Femur (tissue), 1 donor: ENCODE measurements at places on chromosomes 11 and 22.

- DNase-seq, result no peak
Observed at GRCh38 chr11:58726737-58727414, 4.9 kb downstream of the GLYAT start.

- no peak for DNase-seq
Observed at GRCh38 chr11:119049081-119049480, 7.9 kb downstream of the HYOU1 start.

- no peak for DNase-seq
Observed at GRCh38 chr22:18090286-18090685, 12.5 kb downstream of the PEX26 start.

- DNase-seq, result no peak
Observed at GRCh38 chr11:27213232-27213660, 149.8 kb downstream of the CCDC34 start.

- DNase-seq, result no peak
Observed at GRCh38 chr22:23363683-23364082, 183.4 kb downstream of the BCR start.

DNA sequence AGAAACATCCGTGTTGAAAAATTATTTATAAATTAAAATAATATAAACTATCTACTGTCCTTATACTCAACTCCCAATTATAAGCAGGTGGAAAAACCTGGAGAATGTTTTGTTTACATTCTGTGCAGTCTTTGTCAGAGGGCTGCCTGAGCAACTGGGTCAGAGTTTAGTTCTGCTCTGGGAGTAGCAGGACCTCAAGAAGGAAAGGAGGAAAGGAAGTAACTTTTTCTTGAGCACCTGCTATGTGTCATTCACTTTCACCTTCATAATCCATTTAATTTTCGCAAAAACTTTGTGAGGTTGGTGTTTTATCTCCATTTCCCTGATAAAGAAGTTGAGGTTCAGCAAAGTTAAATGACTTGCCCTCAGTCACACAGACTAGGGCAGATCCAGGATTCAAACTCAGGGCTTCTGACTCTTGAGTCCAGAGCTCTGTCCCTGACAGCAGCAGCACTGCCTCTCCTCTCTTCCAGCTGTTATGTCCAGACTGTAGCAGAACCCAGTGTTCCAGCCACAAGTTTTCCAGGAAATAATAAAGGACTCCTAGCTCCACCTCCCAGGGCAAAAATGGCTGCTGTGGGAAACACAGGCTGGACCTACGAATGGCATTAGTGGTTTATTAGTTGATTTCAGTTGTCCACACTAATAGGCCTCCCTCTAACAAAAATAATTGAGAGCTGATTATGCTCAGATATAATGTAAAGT, 6.4 kb downstream of the CD3E start:
- DNase-seq, result no peak

- no peak for DNase-seq
Observed at GRCh38 chr22:50171965-50172421, 1.5 kb downstream of the PANX2 start.

GRCh38 chr11:122344215-122344614, 228.2 kb upstream of the BLID start:
- DNase-seq, result peak; percentile 64

DNA sequence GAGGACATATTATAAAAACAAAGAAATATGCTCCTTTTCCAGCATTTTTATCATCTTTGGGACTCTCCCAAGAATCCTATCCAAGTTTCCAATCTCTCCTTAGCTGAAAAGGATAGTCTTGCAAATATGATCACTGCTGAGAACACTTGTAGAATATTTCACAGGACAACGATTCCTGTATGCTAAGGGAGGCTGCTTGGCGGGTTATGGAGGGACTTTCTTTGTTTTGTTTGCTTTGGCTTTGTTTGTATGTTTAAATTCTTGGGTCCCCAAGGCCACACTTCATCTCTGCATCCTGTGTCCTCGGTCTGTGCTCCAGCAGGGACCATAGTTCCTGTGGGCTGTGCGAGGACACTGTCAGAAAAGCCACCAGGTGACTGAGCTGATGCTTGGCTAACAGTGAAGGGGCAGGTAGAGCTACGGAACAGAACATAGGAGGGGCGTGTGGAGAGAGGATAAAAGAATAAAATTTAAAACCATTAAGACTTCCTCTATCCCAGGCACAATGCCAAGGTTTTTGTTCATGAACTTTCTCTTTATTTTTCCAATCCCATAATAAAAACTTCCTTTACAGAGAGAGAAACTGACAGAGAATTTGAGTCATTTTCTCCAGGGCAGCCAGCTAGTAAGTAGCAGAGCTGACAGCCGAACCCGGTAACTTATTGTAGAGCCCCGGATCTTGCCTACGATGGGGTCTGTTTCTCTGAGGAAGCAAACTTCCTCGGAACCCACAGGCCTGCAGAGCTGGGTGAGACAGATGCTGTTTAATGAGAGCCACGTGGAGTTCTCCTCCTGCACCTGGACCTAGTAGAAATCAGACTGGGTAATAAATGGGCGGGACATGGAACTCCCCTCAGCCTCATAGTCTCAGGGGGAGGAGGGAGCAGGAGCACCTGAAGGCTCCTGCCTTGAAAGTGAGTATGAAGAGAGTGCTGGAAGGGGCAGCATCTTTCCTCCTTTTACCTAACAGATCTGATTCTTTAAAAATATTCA, at the start of gene IZUMO1R:
TSS of gene IZUMO1R (plus strand) at position 615 of the 993 bp plus-strand sequence. CDS start 1,057 bp downstream, outside the sequence.
- DNase-seq, result peak; percentile 59

- no peak for DNase-seq
Observed at GRCh38 chr11:118837868-118838267, 45.8 kb upstream of the CXCR5 start.

- DNase-seq, result no peak
Observed at GRCh38 chr22:18111759-18112330, 1.2 kb downstream of the TUBA8 start.

DNA sequence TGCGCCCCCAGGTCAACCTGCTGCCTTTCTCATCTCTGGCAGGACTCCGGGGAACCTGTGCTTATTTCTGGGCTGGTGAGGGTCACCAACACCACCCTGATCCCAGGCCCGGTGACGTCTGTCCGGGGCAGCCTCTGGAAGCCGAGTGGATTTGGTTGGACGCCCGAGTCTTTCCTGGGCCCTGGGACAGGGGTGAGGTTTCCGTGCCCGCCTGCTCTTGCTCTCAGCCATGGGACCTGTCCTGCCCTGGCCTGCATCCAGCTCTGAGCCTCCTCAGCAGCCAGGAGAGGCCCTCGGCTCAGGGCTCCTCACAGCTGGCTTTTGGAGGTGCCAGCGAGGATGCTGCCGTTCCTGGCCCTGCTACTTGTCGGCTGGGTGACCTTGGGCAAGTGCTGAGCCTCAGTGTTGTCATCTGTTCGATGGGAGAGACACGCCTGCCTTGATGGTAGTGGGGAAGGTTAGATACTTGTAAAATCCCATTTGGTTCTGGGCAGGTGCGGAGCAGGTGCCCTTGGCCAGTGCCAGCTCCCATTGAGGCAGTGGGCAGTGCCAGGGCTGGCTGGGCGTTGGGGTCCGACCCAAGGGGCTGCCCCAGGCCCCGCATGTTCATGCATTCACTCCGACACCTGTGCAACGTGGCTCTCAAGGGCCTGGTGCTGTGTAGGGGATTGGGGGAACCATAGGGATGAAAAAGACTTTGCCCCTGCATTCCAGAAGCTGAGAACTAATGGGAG, 58.9 kb upstream of the THY1 start:
- peak; percentile 12 for DNase-seq

DNA sequence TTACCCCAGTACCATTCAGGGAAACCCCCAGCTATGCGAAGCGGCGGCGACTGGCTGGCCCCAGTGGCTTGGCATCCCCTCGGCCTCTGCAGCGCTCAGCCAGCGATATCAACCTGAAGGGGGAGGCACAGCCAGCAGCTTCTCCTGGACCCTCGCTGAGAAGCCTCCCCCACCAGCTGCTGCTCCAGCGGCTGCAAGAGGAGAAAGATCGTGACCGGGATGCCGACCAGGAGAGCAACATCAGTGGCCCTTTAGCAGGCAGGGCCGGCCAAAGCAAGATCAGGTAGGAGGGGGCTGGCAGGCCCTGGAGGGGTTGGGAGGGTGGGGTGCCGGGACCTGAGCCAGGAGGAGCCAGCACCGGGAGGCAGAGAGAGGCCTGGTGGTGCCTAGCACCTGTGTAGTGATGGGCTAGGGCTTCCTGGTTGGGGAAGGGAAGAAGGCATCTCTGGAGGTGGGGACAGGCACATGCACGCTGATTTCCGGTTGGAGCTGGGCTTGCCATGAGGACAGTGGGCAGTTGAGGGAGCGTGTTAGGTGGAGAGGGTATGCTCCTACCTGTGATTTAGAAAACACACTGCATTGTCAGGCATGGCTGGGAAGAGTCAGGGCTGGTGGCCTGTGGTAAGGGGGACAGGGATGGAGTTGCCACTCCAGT, 22.3 kb downstream of the SHANK3 start:
- no peak for DNase-seq

DNA sequence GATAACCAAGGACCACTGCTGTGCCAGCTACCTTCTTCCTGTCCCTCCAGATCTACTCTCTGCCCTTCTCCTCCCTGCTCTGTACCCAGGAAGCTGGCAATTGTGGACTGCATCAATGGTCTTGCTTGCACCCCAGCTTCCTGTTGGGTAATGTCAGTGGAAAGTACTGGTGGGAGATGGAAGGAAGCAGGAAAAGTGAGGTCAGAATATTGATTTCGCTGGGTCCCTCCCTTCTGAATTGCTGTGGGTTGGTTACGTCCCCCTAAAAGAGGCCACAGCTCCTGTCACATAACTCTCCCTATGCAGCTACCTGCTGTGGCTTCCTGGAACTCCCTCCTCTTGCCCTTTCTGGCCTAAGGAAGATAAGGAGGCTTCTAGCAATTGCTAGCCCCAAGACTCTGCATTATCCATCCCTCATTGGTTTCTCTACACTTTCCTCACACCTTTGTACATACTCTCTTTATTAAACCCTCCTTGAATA, 81.2 kb downstream of the RASSF10 start:
- DNase-seq, result no peak

DNA sequence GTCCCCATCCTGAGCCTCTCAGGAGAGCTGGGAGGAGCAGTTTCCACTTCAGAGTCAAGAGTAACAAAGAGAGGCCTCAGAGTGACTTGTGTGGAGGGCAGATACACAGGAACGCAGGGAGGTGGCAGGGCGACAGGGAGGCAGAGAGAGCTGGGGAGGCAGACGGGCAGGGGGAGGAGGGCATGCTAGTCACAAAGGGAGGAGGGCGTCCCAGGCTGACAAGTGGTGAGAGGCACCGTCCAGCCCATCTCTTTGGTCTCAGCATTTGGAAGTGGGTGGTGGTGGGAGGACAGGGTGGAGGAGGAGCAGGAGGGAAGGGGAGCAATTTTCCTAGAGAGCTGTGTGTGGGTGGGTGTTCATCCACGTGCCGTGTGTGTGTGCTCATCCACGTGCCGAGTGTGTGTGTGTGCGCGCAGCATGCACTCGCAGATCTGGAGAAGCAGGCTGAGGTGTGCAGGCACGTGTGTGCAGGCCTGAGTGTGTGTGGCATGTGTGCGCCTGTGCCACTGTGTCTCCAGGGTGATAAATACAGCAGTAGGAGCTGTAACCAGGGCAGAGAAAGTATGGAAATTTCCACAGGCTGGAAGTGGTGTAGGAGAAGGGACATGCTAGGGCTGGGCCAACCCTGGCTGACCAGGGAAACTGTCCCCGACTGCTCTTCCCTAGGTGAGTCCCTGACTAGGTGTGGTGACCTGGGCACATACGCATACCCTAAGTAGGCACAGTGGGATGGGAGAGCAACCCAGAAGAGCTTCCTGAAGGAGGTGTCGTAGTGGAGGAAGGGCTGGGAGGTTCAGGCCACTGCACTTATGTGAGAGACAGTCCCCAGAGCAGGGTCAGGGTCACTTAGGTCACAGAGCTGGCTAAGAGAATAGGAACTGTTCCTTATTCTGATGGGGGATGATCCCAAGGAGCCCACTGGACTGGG, 7.3 kb upstream of the PDE2A start:
- no peak for DNase-seq

DNA sequence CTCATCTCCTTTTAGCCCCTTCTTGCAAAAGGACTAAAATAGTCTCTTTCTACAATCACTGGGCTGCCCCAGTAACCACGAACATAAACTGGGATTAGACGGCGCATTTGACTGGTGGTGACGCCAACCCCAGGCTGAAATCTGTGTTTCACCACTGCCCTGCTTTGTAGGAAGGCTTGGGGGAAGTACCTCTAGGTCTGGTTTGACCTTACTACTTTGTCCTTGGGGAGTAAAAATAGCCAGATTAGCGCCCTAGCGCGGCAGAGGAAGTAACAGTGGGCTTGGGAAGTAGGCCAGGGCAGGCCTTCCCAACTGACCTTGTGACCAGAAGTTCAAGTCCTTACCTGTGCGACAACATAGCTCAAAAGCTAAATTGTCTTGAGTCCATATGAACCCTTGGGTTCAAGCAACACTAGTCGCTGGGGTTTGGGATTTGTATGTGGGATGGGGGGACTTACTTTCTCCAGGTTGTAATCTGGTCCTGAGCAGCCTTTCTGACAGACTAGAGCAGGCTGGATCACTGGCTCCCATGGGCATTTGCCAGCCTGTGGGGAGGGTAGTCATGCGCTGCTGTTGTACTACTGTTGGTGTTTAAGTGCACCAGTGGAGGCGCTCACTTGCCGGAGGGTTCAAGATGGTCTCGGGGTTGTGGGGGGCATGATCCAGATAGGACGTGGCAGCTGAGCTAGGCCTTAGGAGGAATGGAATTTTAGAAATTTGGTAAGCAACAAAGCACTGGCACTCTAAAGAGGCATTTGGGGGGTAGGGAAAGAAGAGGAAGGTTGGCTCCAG, 953 bp upstream of the PACS1 start:
- peak; percentile 66 for DNase-seq

DNA sequence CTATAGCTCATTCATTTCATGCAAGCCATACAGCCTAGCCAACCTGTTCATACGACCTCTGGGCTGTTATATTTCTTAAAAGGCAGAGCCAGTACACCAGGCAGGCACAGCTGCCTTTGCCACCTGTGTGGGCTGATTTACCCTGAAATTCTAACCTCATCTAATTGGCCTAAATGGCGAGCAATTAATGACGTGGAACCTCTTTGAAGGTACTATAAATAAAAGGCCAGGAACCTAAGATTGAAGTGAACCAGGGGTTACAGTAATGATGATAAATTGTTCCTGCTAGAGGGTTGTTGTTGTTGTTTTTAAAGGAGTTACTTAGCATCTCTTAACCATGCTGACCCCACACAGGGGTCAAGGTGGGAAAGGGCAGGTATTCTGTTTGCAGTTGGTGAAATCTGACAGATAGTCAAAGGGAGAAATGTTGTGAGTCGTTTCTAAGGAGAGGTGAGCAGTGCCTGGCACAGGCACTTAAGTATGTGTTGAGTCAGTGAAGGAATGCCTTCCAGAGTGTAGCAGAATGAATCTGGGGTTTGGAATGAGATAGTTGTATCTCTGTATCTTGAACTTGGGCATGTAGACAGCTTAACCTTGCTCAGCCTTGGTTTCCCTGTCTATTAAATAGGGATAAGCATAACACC, 213.5 kb upstream of the NAV2 start:
- no peak for DNase-seq
